ENCODE measurements at places on chromosomes 13 and 19. TPM values are rescaled to one million over a fixed set of nuclear protein-coding genes. Genes with fewer than 3 reads are reported as not detected.

DNA sequence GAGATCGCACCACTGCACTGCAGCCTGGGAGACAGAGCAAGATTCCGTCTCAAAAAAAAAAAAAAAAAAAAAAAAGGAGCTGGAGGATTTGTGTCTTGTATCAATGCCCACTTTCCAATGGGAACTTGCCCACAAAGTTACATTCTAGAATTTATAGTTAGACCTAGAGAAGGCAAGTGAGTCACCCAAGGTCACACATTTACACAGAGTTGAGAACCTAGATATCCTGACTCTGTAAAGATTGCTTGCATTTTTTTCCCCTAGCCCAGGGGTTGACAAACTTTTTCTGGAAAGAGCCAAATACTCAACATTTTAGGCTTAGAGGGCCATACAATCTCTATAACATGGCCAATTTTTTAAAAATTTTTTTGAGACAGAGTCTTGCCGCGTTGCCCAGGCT lies 7.7 kb upstream of the BRD4 start:
- no peak for DNase-seq

DNA sequence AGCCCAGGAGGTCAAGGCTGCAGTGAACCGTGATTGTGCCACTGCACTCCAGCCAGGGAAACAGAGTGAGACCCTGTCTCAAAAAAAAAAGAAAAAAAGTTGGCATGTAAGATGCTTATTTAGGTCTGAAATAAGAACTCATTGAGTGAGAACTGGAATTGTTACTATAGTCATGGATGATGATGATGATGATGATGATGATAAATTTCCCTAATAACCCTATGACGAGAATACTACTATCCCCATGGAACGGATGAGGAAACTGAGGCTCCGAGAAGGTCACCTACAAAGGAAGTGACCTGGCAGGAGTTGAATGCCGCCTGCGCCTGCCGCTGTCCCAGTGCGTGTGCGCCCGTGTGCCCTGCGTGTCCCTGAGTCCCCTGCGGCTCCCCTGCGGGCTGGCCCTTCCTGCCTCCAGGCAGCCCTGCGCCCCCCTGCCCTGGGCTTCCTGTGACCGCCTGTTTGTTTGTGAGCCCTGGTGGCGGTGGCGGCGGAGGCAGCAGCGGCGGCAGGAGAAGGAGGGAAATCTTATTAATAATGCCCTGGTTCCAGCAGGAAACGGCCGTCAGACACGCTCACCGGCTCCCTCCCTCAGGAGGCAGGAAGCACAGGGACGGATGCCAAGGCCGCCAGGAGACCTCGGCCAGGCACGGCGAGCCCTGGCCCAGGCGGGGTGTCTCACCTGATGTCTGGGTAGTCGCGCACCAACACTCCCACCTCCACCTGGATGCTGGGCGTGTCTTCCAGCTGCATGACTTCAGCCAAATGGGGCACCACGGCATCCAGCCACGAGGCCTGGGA lies 29.6 kb downstream of the EXOC3L2 start:
- DNase-seq = no peak

The DACT3 gene
- 1.9 TPM for total RNA-seq

DNA sequence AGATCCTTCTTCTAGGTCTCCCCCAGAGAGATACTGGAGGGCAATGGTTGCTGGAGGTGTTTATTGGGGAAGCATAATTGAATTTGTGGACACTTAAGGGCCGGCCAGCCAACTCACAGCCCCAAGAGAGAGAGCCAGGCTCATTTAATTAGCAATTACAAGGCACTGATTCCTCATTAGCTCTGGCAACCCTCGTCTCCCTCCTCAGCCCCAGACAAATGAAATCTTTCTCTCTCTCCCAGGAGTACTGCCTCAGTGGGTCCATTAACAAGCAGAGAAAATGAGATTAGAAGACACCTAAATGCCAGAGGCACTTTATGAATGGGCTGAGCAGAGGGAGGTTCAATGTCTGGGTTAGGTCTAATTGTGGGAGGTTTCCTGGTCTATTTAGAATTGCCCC lies 19.0 kb upstream of the FEM1A start:
- DNase-seq = no peak

GRCh38 chr19:52648336-52649016 lies 10.3 kb upstream of the ZNF83 start:
- DNase-seq = no peak

The ZNF578 gene
- total RNA-seq = 2.6 TPM

DNA sequence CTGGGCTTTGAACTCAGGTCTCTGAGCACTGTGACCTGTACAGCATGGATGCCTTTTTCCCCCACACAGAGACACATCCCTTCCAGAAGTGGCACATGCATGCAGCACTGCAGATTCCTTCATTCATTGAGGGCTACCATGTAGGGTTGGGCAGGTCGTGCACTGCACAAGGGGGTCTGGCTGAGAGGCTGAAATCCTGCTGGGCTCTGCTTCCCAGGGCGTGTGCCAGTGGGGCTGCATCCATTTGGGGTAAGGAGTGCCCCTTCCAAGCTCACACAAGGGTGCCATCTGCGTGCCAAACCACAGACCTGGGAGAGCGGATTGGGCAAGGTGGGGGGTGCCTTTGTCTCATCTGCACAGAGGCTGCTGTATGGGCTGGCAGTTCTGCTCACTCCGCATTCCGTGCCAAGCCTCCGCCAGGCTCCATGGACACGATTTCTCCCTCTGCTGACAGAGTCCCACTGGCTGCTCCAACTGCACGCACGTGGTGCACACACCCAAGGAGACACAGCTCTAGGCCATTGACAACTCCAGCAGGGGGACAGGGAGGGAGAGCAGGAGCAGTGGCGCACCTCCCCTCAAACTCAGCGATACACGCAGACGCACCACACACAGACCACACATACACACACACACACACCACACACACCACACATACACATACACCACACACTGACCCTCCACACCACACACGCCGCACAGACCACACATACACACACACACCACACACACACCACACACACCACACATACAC lies 4.5 kb upstream of the SHISA7 start:
- no peak for DNase-seq

The CBLC gene
- 36.5 TPM for total RNA-seq

The PLD3 gene
- 158 TPM for total RNA-seq

- no peak for DNase-seq
Observed at GRCh38 chr13:97364031-97364430, 69.9 kb upstream of the RAP2A start.

DNA sequence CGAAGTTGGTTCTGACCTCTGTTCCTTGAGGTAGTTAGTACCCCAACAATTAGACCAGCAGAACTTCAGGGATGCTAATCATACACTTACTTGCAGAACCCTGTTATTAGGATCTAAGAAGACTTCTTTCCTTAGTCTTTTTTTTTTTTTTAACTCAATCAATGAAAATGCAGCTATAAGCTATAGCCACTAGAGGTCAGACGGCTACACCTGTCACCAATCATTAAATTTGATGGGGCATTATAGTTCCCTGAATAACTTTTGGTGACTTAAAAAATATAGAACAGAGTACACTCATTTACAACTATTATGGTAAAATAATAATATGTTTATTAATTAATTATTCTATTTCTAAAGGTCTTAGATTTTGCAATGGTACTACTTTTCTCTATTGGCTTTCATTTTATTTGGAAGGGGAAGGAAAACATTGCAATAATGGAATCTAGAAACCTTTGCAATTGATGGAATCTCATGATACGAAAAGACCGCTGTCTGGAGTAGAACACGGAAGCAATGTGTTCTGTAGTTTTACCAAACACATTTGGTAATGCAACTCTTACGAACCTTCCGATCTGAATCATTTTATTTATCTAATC lies 483.2 kb downstream of the DIAPH3 start:
- DNase-seq = no peak

DNA sequence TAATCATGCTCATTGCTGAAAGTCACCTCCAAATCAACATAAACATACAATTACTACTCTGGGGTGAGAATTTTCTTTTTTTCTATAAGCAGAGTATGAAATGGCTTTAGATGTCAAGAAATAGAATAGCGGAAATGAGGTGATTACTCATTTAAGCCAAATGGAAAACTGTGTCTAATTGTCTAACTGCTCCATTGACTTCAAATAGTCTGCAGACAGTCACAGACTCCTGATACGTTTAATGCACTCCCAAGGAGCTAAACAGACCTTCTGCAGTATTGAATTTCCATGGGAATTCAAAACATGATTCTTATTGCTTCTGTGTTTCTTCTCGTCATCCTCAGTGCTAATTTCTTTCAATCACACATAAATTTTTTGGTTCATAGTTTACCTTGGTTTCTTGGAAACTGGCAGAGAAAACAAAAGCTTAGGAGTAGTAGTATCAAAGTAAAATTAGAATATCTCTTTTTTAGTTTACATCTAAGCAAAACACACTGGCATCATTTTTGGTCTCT lies 865.2 kb upstream of the SLC10A2 start:
- no peak for DNase-seq

GRCh38 chr19:32866564-32867265 lies 2.9 kb downstream of the SLC7A9 start:
- no peak for DNase-seq

Data from mucosa of descending colon (tissue), 3 donors.